ENCODE measurements at places on chromosomes 1 and 21. TPM values are rescaled to one million over a fixed set of nuclear protein-coding genes. Genes with fewer than 3 reads are reported as not detected.

The OLIG2 gene
- not detected for total RNA-seq

The LCE1C gene
- total RNA-seq = not detected

The LRRN2 gene
- not detected for total RNA-seq

The KRTAP12-4 gene
- total RNA-seq = not detected

DNA sequence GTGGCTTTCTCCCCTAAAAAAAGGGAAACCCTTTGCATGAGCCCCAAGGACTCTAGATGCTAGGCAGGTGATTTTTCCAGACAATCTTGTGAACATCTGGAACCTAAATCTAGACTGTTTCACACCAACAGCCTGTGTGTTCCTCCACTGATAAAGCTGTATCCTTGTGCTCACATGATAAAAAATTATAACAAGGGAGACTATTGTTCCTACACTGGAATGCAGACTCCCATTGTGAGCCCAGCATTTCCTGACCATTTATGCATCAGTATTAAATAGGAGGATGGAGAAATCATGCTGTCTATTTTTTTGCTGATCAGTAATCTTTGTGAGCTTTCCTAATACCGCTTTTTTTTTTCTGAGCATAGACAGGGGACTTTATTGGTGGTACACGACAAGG is 52.5 kb downstream of the ZNF697 start:
- DNase-seq = no peak

Data from activated naive CD8-positive, alpha-beta T cell treated with anti-CD3 and anti-CD28 coated beads, Interleukin-2, amount 10 ng/mL, durations not matched to agents 7 days and 5 days (primary cell).